ENCODE measurements at places on chromosomes 13 and 19. TPM values are rescaled to one million over a fixed set of nuclear protein-coding genes. Genes with fewer than 3 reads are reported as not detected.

DNA sequence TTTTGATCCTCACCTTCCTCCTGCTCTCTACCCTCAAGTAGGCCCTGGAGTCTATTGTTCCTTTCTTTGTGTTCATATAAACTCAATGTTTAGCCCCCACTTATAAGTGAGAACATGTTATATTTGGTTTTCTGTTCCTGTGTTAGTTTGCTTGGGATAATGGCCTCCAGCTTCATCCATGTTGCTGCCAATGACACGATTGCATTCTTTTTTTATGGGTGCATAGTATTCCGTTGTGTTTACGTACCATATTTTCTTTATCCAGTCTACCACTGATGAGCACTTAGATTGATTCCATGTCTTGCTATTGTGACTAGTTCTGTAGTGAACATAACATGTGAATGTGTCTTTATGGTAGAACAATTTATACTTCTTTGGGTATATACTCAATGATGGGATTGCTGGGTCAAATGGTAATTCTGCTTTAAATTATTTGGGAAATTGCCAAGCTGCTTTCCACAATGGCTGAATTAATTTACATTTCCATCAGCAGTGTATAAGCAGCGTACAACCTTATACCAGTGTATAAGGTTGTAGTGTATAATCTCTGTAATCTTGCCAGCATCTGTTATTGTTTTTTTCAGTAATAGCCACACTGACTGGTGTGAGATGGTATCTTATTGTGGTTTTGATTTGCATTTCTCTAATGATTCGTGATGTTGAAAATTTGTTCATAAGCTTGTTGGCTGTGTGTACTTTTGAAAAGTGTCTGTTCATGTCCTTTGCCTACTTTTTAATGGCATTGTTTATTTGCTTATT, 288.9 kb downstream of the KCNRG start:
- DNase-seq, result no peak

- DNase-seq, result no peak
Observed at GRCh38 chr13:33544308-33544707, 258.8 kb upstream of the STARD13 start.

DNA sequence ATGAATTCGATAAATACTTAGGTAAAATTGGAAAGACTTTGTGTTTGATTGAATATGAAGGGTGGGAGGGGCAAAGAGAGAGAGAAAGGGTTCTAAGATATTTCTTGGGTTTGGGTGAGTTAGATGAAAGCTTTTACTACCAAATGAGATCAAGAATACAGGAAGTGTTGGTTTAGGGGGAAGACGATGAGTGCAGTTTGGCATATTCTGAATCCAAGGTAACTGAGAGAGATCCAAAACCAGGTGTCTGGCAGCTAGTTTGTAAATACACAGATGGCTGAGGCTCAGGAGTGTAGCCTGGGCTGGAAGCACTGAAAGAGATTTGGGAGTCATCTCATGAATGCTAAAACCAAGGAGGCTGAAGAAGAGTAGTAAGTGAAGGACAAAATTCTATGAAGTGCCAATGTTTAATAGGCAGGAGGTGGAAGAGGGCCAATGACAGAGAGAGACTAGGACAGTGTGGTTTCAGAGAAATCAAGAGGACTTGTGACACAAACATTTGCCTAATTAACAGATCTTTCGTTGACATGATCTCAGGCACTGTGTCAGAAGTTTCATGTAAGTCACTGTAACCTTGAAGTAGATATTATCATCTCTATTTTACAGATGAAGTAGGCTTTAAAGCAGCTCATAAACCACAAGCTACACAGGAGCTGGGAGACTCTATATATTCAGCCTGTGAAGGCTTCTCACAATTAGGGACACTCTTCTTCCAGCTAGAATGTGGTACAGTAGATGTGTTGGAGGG, 70.2 kb upstream of the ZDHHC20 start:
- DNase-seq, result no peak

- DNase-seq, result peak; percentile 92
Observed at GRCh38 chr19:12092065-12092867, 27.7 kb downstream of the ZNF844 start.

DNA sequence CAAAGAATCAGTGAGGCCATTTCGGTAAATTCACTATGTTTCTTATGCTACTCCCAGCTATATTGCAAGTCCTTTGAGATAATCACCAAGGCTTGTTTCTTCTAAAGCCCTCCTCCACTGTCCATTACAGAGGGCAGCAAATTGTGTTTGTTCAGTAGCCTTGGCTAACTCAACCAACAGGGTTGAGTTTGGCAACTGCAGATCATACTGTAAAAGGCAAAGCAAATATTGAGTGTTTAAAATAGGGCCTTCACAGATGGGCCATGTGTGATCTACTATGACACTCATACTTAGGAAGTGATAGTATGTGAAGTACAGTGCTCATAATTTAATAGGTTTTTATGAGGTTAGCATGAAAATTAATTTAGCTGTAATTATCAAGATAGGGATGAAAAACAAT, 171.3 kb downstream of the DACH1 start:
- DNase-seq, result no peak

DNA sequence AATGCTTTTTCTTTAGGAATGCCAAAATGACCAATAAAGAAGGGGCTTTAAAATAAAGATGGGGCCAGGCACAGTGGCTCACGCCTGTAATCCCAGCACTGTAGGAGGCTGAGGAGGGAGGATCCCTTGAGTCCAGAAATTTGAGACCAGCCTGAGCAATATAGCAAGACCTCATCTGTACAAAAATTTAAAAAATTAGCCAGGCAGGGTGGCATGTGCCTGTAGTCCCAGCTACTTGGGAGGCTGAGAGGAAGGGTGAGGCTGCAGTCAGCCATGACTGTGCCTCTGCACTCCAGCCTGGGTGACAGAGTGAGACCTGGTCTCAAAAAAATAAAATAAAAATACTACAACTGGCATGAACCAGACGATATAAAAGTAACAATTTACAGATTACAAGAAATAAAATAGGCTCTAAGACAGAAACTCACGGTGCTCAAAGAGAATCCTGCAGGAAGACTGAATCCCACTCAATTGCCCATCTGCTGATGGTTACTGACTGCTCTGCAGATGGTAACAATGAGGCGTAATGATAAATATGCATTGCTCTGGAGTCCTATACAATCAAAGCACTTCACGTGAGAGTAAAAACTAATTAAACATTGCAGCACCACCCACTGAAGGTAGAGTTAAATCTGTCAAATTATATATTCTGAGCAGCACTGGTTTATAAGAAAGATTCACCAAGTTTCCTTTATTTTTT, 93.2 kb downstream of the LHFPL6 start:
- no peak for DNase-seq

- DNase-seq, result no peak
Observed at GRCh38 chr19:45117167-45117594, 24.2 kb downstream of the PPP1R37 start.

DNA sequence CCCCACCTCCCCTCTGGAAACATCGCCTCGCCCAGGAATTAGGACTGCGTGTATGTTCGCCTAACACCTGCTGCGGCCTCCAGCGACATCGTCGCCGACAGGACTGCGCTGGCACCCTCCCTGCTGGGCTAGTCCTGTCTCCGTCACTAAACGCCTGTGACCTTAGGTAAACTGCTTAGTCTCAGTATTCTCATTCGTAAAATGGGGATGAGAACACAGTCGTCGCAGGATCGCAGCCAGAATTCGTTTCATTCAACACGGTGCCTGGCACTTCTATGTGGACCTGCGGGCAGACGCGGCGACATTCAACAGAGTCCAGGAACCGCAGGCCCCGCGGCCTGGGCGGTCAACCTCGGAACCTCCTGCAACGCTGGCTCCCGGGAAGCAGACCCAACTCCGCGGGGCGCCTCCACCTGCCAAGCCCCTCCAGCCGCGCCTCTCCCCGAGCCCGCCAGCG, 485 bp downstream of the CRYL1 start:
- peak; percentile 71 for DNase-seq

GRCh38 chr19:18776288-18776594, 14.9 kb downstream of the COMP start:
- DNase-seq, result no peak

DNA sequence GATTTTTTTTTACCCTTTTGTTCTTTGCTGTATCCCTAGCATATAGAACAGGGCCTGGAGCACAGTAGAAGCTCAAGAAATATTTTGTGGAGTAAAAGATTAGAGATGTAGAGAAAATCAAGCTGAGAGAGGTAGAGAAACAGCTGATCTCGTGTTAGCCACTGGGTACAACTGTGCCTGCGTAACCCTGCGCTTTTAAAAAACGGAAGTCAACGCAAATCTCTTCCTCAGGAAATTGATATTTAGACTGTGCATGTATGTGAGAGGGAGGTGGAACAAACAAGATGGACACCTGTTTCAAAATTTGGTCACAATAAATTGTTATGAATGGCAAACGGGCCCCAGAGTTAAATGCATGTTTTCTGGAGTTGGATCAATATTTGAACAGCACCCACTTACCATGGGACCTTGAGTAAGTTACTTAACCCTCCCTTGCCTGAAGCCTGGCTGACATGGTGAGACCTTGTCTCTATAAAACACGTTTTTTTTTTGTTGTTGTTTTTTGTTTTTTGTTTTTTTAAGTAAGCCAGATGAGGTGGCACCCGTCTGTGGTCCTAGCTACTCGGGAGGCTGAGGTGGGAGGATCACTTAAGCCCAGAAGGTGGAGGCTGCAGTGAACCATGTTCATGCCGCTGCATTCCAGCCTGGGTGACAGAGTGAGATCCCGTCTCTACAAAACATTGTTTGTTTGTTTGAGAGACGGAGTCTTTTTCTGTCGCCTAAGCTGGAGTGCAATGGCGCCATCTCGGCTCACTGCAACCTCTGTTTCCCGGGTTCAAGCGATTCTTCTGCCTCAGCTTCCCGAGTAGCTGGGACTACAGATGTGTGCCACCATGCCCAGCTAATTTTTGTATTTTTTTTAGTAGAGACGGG, 3.3 kb upstream of the EPOR start:
- no peak for DNase-seq

DNA sequence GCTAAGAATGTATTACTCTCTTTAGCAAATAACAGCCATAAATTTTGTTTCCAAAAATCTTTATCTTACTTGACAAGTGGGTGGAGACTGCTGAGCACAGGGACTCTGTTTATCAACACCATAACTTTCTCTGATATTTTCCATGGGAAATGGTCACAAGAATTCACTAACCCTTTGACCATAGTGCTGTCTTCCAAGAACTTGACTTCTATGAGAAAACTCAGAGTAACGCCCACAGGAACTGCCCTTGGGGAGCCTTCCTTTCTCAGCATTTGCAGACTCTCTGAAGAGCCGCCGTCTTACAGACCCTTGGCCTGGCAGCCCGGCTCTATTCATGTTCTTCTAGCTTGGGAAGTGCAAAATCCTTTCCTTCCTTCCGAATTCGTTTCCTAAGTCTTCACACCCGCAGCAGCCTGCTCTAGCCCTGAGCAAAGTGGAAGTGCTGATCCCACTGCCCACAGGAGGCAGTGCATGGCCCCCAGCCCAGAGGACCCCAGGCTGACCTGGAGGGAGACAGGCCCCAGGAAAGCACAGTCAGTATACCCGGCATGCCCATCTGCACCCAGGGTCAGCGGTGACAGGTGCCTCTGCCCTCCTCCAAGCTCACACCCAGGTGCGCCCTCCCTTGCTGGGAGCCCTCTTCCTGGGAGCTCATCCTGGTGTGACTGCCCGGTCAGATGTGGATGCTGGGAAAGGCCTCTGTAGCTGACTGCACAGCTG, 10.2 kb downstream of the GAS6 start:
- DNase-seq, result no peak

DNA sequence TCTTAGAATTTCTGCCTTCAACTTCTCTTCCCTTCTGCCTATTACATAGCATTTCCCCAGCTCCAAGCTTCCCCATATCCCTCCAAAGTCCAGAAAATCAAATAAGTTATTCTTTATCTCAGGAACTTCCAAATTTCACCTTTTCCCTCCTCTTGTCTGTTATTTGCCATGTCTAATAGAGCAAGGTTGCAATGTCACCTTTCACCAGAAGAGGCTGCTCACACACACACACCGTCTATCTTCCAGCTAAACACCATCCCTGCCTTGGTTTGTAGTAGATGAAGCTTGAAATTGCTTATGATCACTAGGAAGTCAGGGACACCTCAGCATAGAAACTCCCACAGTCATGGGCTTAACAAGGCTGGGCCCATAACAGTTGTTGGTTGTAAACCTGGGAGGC, 48.4 kb downstream of the ZNRF4 start:
- DNase-seq, result no peak

DNA sequence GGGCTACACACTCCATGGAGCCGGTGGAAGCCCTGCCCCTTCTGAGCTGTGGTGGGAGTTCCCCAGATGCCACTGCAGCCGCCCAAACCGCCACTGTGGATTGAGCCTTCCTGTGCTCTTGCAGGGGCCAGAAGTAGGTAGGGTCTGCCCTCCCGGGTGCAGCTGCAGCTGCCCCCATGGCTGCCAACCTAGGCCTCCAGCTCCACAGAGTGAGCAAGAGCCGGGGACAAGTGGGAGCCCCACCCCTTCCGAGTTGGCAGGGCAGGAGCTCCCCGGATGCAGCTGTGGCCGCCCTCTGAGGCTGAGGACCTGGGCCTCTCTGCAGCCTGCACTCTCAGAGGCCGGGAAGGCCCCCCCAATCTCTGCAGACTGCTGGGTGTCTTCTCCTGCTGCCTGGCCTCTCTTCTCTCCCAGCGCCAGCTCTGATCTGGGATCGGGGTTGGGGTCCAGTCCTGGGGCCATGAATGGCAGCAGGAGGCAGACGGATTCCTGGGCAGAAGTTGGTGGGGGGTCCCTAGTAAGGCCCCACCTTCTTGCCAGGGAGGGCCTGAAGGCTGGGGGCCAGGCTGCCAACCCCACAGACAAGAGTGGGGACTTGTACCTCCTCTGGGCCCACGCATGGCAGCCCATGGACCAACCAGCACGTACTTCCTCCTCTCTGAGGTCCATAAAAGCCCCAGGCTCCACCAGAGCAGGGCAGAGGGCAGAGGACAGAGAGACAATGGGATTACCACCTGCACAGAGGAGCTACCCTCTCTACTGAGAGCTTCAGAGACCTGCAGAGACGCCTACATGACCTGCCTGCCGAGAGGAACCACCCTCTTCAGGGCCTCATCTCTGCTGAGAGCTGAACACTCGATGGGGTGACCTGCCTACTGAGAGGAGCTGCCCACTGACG, 28.9 kb downstream of the AP2S1 start:
- DNase-seq, result no peak

- DNase-seq, result no peak
Observed at GRCh38 chr13:94073007-94073744, 406.3 kb downstream of the DCT start.

DNA sequence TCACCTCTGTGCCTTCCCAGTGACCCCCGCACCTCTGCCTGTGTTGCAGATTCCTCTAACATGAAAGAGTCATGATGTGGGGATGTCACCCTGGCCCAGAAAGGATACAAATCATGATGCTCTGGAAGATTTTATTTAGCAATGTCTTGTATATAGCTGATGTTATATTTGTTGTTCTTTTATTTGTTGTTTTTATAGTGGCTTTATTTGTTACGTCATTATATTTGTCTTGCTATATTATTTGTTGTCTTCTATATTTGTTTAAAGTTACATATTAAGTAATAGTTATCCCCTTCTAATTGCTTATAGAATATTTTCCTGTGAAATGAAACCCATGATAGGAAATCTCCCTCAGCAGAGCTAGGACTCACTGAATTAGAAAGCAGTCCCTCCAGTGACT, 1149.2 kb downstream of the UQCRFS1 start:
- no peak for DNase-seq

ZNF808 gene
- total RNA-seq, result 26.6 TPM

ZNF681 gene
- 0.71 TPM for total RNA-seq

ZNF571 gene
- 3.6 TPM for total RNA-seq
